ENCODE measurements at places on chromosomes 7 and 10.

- H3K36me3 ChIP-seq = no peaks in the 10 kb centered on the region
- no peaks in the 10 kb centered on the region for H3K4me1 ChIP-seq
- H3K27ac ChIP-seq = no peak overlapping the region
Observed at GRCh38 chr10:67401711-67402110, 294.3 kb downstream of the CTNNA3 start.

GRCh38 chr10:12417331-12417730 is 68.0 kb downstream of the CAMK1D start:
- H3K36me3 ChIP-seq = no peaks in the 10 kb centered on the region
- H3K27ac ChIP-seq = no peak overlapping the region
- no peak overlapping the region for H3K4me3 ChIP-seq
- H3K4me1 ChIP-seq = peaks cover 8% of the 10 kb centered on the region
- no peaks in the 10 kb centered on the region for H3K27me3 ChIP-seq

DNA sequence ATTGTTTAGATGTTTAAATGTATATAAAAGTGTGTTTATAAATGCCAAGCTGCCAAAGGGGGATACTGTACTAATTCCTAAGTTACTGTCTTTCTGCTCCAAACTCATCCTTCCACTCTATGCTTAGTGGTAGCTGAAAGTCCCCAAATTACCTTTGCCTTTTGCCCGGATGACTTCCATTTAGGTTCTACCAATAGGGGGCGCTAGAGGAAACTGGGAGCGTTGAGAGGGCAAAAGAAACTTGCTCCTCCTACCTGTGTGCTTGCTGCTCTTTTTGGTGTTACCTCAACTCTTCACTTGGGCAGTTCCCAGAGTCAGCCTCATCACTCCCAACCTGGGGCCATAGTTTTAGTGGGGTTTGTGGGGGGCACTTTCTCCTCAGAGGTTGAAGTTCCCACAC is 5.9 kb upstream of the OR2A25 start:
- no peaks in the 10 kb centered on the region for H3K36me3 ChIP-seq
- no peak for DNase-seq
- no peaks in the 10 kb centered on the region for H3K27me3 ChIP-seq
- H3K4me1 ChIP-seq = no peaks in the 10 kb centered on the region
- H3K4me3 ChIP-seq = no peak overlapping the region

DNA sequence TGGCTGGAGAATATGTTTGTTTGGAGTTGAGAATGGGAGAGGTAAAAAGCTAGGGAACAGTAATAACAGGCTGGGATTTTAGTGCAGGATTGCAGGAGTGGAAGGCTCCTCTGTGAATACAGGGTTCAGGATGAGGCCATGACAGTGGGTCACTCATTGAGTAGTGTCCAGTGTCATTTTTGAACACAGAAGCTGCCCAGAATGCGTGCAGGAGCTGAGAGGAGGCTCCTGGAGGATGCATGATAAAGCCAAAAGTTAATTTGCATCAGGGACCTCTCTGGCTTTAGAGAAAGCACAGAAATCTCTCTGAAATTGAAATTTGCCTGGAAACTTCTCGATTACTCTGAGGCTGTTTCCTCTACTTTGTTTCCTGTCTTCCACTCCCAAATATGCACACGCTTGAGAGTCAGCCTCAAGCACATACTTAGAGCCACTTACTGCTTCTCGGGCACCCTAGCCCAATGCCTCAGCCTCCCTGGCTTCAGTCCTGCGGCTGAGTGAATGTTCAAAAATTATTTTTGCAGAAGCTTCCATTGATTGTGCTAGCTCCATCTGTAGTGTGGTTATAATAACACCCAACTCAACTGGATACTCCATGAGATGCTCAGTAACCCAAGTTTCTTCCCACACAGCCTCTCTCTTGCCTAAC is 1.8 kb upstream of the GALNT17 start:
- H3K4me3 ChIP-seq = no peak overlapping the region
- DNase-seq = no peak
- H3K27me3 ChIP-seq = peaks cover 15% of the 10 kb centered on the region
- no peak overlapping the region for H3K27ac ChIP-seq
